Stimulated activated CD8-positive, alpha-beta memory T cell treated with anti-CD3 and anti-CD28 coated beads, Interleukin-15, amount 100 ng/mL, for 4 hours (primary cell): ENCODE measurements at places on chromosomes 16 and 17.

DNA sequence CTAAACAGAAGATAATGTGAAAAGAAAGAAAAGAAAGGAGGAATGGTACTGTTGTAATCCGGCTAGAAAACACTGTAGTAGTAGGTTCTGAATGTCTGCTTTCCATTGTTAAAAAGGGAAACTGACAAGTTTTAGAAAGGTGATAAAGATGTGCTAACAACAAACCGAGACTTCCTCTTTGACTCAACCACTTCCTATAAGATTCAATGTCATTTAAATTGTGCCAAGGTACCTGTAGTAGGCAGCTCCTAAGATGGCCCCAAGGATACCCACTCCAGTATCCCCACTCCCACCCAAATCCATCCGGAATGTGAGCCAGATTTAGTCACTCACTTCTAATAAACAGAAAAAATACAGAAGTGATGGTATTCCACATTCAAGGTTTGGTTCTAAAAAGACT, 31.2 kb downstream of the XYLT1 start:
- DNase-seq = no peak

GRCh38 chr17:1890758-1891450, 61.1 kb downstream of the RPA1 start:
- no peak for DNase-seq

- DNase-seq = no peak
These were observed 77.9 kb downstream of the GOSR1 start for GRCh38 chr17:30554839-30555751.

GRCh38 chr16:50747207-50747956, 5.5 kb downstream of the CYLD start:
- DNase-seq = no peak

DNA sequence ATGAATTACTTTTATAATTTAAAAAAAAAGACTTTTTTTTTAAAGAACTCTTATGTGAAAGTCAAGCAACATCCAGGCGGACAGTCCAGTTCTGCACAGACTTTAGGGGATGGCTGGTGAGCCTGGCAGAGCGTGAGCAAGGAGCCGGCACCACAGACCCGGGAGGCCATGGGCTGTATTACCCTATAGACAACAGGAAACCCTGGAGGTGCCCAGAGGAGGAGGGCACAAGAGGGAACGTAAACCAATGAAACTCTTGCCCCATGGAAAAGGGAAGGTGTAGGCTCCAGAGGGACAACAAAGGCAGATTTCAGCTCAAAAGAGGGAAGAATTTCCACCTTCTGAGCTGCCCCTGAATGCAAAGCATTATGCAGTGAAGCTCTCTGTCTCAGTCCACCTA, 25.5 kb upstream of the RPH3AL start:
- no peak for DNase-seq

- DNase-seq = no peak
These were observed 18.4 kb downstream of the PDILT start for GRCh38 chr16:20385844-20386832.
